Activated CD4-positive, alpha-beta memory T cell treated with anti-CD3 and anti-CD28 coated beads, Interleukin-2, amount 10 ng/mL, durations not matched to agents 7 days and 5 days (primary cell): ENCODE measurements at places on chromosomes 13 and 19. TPM values are rescaled to one million over a fixed set of nuclear protein-coding genes. Genes with fewer than 3 reads are reported as not detected.

Gene KLF1
- 0.13 TPM for total RNA-seq

Gene SLC25A41
- total RNA-seq = not detected

DNA sequence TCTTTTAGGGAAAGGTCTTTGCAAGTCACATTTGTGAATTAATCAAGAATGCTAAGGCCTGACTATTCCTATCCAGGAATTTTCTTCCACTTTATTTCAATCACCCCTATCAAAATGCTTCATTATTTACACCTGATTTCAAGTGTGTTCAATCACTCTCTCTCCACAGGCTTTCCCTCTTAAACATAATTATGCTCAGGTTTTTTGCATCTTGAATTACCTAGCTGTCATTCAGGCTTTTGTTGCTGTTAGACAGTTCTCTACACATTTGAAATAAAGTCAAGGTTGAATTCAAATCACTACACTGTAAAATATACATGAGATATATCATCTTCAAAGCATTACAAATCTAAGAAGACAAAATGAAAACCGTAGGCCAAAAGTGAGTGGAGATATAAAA, 941.3 kb upstream of the SLITRK1 start:
- H3K27me3 ChIP-seq = no peaks in the 10 kb centered on the region
- H3K36me3 ChIP-seq = no peaks in the 10 kb centered on the region
- no peak for DNase-seq
- no peak overlapping the region for H3K27ac ChIP-seq
- H3K4me3 ChIP-seq = no peak overlapping the region
- no peaks in the 10 kb centered on the region for H3K4me1 ChIP-seq

DNA sequence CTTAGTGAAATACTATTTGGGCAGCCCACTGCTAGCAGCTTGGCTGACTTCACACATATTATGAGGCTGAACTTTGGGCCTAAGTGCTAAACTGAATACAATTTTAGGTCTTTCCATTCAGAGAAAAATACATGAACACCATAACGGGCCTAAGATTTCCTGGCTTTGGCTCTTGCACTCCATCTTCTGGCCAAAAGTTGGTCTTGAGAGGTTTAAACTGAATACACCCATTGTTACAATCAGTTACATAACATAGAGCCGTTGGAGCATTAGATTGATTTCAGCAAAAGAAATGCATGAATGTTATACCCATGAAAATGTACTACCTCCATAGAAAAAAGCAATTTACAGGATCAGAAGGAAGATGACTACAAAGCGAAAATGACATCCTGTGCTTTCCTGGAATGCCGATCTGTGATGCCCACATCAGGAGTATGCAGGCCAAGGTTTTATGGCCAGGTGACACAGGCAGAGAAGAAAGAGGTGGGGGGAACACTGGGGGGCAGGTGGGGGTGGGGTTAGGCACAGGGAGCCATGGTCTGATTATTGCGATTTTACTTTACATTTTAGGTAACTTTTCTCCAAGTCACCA, 11.1 kb upstream of the SHISA2 start:
- peaks cover 10% of the 10 kb centered on the region for H3K4me1 ChIP-seq
- no peak overlapping the region for H3K27ac ChIP-seq
- H3K36me3 ChIP-seq = no peaks in the 10 kb centered on the region
- peak; percentile 30 for DNase-seq
- peaks cover 20% of the 10 kb centered on the region for H3K27me3 ChIP-seq
- H3K4me3 ChIP-seq = no peak overlapping the region

DNA sequence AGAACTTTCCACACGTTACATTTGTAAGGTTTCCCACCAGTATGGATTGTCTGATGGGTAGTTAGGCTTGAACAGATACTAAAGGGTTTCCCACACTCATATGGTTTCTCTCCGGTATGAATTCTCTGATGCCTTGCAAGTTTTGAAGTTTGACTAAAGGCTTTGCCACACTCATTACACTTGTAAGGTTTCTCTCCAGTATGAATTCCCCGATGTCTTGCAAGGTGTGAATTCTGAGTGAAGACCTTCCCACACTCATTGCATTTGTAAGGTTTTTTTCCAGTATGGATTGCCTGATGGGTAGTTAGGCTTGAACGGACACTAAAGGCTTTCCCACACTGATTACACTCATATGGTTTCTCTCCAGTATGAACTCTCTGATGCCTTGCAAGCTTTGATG, 7.6 kb upstream of the ZNF415 start:
- H3K27me3 ChIP-seq = no peaks in the 10 kb centered on the region
- DNase-seq = no peak
- H3K27ac ChIP-seq = no peak overlapping the region
- no peak overlapping the region for H3K4me3 ChIP-seq
- no peaks in the 10 kb centered on the region for H3K4me1 ChIP-seq
- H3K36me3 ChIP-seq = peaks cover 45% of the 10 kb centered on the region

GRCh38 chr19:17847538-17848366, at the start of gene JAK3:
Gene JAK3, minus strand, starts transcription at chr19:17847982. Its CDS starts 3,565 bp downstream, at chr19:17844417.
- peak within 1 kb of the TSS; percentile 93 for H3K27ac ChIP-seq
- H3K36me3 ChIP-seq = peaks cover 44% of the 10 kb centered on the region
- H3K27me3 ChIP-seq = no peaks in the 10 kb centered on the region
- H3K4me1 ChIP-seq = peaks cover 72% of the 10 kb centered on the region

- H3K4me1 ChIP-seq = peaks cover 12% of the 10 kb centered on the region
- no peak for DNase-seq
- no peak overlapping the region for H3K4me3 ChIP-seq
- H3K27me3 ChIP-seq = no peaks in the 10 kb centered on the region
Measured at GRCh38 chr19:1584500-1585242, 8.0 kb downstream of the MBD3 start.

GRCh38 chr19:30817197-30817596, 445.0 kb downstream of the ZNF536 start:
- DNase-seq = no peak
- H3K27me3 ChIP-seq = no peaks in the 10 kb centered on the region
- H3K36me3 ChIP-seq = no peaks in the 10 kb centered on the region
- no peak overlapping the region for H3K27ac ChIP-seq
- no peaks in the 10 kb centered on the region for H3K4me1 ChIP-seq

DNA sequence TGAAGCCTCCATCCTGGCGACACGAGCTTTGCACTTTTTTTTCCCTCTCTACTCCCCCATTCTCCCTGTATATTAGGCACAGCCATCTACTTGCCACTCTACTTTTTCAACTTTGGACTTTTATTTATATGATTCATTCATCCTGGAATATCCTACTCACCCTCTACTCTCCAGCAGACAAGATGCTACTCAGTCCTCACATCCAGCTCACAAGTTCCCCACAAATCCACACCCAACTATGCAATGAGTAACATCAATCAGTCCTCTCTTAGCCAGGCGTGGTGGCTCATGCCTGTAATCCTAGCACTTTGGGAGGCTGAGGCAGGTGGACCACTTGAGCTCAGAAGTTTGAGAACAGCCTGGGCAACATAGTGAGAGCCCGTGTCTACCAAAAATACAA, 23.9 kb upstream of the URAD start:
- H3K27ac ChIP-seq = no peak overlapping the region
- no peak for DNase-seq
- H3K4me3 ChIP-seq = no peak overlapping the region
- peaks cover 11% of the 10 kb centered on the region for H3K27me3 ChIP-seq

DNA sequence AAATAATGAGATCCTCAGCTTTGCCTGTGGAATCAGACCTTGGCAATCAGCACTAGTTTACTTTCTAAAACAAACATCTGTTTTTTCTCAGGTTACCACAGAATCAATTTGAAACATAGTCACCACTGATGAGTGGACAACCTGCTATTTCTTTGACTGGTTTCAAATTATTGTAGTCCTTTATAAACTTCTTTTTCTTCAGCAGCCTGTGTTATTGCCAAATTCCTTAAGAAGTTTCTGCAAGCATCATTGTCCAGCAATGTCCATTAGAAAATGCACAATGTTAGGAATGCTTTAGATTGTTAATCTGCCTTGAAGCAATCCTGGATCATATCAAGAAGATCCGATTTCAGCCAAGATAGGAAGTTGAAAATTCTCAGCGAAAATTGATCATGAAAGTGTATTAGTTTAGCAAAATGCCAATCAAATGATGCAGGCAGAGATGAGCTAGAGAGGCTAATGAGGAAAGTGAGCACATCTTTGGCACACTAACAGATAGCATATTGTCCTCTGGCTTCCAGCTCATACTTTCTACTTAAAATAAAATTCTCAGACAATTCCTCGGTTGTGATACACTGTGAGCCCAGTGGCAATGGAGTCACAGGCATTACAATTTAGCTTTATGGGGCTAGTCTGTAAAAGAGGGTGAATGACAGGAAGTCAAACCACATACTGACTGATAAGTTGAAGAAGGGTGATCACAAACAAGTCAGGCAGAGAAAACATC, 270.6 kb downstream of the SLITRK6 start:
- H3K27ac ChIP-seq = no peak overlapping the region
- H3K36me3 ChIP-seq = no peaks in the 10 kb centered on the region
- no peaks in the 10 kb centered on the region for H3K4me1 ChIP-seq
- no peaks in the 10 kb centered on the region for H3K27me3 ChIP-seq
- H3K4me3 ChIP-seq = no peak overlapping the region
